ENCODE measurements at places on chromosomes 16 and 17. TPM values are rescaled to one million over a fixed set of nuclear protein-coding genes. Genes with fewer than 3 reads are reported as not detected.

Gene TM4SF5
- total RNA-seq = not detected

Gene MT3
- 5.1 TPM for total RNA-seq

Gene PPY
- not detected for total RNA-seq

Gene ZKSCAN2
- 2.7 TPM for total RNA-seq

Gene PRSS53
- 2.2 TPM for total RNA-seq

Gene OR1A1
- total RNA-seq = not detected

Gene CA7
- not detected for total RNA-seq

Gene IL34
- 0.86 TPM for total RNA-seq

All from epithelial cell of proximal tubule (primary cell).